A172 (cell line): ENCODE measurements at places on chromosomes 4 and X. TPM values are rescaled to one million over a fixed set of nuclear protein-coding genes. Genes with fewer than 3 reads are reported as not detected.

- DNase-seq = peak; percentile 76
Measured at GRCh38 chr4:98446499-98447375, 185.6 kb downstream of the RAP1GDS1 start.

DNA sequence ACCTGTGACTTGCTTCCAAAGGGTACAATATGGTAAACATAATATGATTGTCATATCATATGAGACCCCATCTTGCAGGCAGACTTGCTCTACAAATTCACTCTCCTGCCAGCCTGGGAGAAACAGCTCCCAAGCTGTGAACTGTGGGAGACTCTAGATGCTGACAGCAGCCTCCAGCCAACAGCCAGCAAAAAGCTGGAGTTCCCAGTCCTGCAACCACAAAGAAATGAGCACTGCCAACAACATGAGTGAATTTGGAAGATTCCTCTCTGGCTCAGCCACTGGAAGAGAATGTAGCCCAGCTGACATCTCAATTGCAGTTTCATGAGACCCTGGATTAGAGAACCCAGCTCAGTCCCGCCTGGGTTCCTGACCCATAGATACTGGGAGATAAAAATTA, 145.4 kb downstream of the QDPR start:
- DNase-seq = no peak

DNA sequence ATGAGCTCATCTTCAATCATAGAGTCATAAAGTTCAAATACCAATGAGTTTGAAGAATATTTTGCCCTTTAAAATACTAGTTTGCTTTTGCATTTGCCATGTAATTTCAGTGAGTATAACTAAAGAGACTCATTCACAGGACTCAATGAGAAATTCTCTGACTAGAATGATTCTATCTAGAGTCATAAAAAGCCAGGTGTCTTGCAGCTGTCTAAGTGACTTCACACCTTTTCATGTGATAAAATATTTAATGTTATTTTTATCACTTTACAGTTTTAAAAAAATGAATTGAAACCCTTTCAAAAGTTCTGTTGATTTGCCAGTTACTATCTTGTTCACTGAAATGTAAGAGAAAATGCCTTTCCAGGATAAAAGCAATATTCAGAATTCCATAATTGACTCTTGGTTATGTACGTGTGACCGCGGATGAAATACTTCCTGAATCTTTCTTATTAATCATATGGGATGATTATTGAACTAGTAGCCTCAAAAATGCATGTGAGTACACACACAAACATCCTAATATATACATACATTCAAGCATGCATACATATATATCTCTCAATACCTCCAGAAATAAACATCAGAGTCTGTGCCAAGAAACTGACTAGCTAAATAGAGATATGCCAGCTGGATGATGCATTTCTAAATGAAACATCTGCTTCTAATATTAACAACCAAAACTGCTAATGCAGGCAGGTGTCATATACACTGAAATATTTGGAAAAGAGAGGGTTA, 87.0 kb downstream of the GABRB1 start:
- no peak for DNase-seq

DNA sequence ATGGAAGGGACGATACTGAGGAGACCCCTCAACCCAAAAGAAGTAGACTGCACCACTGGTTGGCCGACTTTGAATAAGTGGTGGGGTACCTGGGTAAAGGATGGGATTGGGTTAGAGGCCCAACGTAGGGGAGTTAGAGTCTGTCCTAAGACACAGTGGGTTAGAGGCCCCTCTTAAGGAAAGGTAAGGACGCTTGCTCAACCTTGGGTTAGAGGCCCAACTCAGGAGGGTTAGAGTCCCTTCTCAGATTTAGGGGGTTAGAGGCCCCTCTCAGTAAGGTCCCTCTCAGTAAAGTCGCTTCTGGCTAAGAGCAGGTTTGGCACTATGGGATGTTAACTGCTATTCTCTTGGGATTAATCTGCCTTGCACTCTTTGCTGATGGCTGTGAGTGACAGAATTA, 81.3 kb downstream of the ACOX3 start:
- DNase-seq = no peak

DNA sequence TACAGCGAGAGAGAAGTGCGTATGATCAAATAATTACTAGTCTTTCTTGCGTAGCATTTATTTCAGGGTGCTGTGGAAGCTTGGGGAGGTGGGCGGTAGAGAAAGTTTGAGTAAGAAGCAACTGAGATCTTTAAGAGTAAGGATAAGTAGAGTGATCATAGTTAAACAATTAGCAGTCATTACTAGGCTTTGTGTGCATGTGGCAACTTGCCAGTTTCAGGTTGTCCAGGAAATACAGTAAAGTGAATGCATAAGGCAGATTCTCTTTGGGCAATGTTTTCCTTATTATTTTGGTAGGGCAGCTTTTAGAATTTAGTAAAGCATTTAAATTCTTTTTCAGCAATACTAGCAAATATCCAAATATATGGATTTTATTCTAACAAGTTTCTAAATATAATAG, 57.0 kb downstream of the HPGDS start:
- no peak for DNase-seq

- no peak for DNase-seq
Measured at GRCh38 chr4:73731968-73732610, 8.3 kb upstream of the CXCL8 start.

DNA sequence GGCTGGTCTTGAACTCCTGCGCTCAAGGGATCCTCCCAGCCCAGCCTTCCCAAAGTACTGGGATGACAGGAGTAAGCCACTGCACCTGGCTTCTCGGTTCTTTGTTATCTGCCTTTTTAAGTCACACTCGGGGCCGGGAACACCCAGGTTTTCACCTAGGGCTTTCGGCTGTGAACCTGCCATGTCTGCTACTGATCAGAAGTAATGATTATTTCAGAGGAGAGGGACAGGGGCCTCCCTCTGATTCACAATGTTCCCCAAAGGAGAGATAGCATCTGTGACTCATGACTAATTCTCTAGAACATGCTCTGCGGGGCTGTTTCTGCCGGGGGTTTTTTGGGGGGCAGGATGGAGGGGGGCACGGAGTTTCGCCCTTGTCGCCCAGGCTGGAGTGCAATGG, 26.9 kb downstream of the CRLF2 start:
- no peak for DNase-seq

DNA sequence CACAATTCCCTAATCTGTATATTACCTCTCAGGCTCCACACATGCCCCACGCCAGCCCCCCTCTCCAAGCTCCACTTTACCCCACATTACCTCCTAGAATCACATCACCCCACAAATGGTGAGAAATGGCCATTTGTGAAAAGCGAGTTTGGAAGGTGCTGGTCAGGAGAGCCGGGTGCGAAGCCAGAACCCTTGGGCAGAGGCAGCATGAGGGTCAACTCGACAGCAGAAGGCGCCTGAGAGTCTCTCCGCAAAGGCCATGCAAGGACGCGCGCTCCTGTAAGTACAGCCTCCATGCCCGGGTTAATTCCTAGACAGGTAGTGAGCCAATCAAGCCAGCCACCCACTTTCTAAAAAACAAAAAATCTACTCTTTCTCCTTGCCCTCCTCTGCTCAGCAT, 42.4 kb downstream of the RHOXF2 start:
- no peak for DNase-seq

DNA sequence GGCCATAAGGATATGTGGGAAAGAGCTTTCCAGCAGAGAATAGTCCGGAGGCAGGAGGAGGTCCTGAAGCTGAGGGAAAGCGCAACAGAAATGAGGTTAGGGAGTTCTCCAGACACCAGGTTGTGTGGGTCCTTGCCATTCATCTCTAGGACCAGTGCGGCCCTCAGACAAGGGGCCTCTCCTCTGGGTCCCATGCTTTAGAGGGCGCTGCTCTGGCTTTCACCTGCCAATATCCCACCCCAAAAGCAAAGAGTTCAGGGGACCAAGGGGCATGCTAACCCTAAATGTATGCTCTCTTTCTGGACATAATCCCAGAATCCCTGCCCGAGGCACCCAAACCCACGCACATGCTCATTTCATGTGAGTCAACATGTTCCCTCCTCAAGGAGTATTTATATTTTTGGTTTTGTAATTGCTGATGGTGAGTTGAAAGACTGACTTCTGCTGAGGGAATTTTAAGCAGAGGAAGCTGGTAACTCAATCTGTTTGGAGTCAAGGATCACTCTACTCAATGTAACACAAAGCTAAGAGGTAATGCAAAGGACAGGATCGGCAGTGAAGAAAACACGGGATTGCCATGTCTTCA, 14.8 kb downstream of the RPL34 start:
- DNase-seq = no peak

DNA sequence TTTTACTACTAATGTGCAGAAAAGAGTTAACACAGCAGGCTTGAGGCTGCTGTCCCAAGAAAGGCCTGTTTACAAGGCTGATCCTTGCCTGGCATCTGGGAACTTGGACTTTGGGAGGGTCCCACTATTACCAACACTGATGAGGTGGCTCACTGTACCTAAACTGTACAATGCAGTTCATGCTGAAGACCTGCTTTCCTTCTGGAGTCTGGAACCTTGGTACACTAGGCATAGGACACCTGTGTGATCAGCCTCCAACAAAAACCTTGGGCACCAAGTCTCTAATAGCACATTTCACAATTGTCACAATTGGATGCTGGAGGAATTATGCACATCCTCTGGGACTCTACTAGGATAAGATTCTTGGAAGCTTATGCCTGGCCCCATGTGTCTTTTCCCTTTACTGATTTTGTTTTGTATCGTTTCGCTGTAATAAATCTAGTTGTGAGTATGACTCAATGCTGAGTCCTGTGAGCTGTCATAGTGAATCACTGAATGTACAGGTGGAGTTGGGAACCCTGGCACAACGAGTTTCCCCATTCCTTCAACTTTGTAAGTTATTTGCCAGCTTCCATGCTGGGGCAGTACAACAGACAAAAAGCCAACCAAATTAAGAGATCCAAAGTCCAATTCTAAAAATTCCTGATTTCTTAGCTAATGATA, 45.9 kb downstream of the TEC start:
- peak; percentile 73 for DNase-seq

DNA sequence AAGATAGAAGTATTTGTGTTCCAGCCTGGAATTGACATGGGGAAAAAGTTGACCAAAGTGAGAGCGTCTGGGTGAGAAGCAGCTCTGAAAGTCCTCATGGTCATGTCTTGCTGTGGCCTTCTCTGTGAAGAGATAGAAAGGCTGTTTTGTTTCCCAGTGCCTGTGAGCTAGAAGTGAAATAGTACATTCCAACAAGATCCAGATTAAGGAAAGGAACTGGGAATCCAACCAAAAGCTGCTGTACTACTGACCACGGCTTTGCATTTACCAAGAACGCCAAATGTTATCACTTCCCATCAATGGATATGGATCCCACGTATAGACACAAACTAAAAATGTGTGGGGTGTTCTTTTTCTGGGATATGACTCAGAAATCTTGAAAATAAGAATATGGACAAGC, 51.2 kb downstream of the TENM3 start:
- no peak for DNase-seq

DNA sequence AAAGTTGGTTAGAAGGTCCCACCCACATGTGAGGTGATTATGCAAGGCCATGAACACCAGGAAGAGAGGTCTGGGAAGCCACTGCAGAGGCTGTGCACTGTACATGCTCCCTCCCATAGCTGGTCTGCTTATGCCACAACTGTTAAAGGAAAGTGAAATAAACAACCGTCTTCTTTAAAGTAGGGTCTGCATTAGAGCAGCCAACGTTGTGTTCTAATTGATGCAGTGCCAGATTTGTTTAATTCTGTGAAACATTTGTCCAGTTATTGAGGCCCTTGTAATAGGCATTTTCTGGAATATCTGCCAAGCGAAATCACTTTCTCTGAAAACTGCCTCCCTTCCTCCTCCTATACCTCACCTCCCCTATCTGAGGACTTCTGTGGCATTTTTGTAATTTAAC, 224.0 kb upstream of the LNX1 start:
- no peak for DNase-seq

F8A2 gene
- not detected in 2 replicates for total RNA-seq

CPZ gene
- total RNA-seq = 3.1 TPM in 2 replicates

SRD5A3 gene
- total RNA-seq = 8.4 and 18.4 TPM in 2 replicates
